Fibroblast of lung (primary cell): ENCODE measurements at places on chromosomes 2 and 18.
A peak's percentile ranks its signal among the peaks of the same experiment; 100 is the strongest.

DNA sequence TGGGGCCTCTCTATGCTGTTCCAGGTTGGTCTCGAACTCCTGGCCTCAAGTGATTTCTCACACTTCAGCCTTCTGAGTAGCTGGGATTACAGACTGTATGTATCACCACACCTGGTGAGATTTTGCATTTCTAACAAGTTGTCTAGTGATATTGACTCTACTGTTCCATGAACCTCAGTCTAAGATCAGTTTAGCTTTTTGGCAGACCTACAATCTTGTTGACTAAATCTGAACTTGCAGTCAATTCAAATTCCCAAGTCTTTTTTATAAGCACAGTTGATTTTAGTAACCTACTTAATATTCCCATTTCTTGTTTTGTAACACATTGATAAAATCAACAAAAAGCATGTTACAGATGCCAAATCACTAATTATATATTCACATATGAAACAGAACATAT, 266.1 kb upstream of the CYP26B1 start:
- H3K36me3 ChIP-seq, result no peaks in the 10 kb centered on the region
- no peaks in the 10 kb centered on the region for H3K4me1 ChIP-seq
- H3K27ac ChIP-seq, result no peak overlapping the region
- H3K27me3 ChIP-seq, result no peaks in the 10 kb centered on the region

- peak; percentile 87 for DNase-seq
- H3K4me1 ChIP-seq, result peaks cover 7% of the 10 kb centered on the region
- H3K27me3 ChIP-seq, result no peaks in the 10 kb centered on the region
- H3K36me3 ChIP-seq, result no peaks in the 10 kb centered on the region
- no peak overlapping the region for H3K4me3 ChIP-seq
Measured at GRCh38 chr18:49849331-49850217, 36.2 kb upstream of the ACAA2 start.

DNA sequence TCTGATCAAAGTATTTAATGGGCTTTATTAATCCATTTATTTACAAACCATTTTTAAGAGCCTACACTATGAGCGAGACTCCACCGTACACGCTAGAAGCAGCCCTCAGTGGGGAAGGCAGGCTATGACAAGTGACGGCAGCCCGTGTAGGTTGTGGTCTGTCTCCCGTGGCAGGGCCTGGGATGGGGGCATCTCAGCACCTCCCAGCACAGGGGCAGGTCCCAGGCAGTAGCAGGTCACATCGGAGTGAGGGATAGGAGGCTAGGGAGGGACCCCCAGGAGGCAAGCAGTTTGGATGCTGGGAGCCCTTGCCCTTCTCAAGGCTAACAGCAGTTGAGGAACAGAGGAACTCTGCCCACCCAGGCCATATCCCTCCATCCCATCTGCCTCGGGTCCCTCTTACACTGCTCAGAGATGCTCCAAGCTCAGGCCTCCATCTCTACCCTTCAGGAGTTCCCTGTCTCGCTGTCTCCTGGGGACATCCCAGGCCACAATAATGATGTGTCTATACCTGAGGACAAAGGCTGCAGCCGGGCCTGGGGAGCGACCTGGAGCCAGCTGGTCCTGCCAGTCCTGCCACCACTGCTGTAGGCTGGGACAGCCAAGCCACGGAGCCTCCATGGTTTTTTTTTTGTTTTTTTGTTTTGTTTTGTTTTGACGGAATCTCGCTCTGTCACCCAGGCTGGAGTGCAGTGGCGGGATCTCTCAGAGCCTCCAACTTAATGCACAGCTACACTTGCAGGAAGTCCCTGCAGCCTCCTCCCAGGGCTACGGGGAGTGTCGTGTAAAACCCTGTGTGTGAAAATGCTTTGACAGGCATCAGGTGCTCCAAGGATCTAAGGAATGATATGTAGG, 92.0 kb downstream of the NDUFA10 start:
- H3K4me1 ChIP-seq, result no peaks in the 10 kb centered on the region
- H3K4me3 ChIP-seq, result no peak overlapping the region
- H3K36me3 ChIP-seq, result no peaks in the 10 kb centered on the region
- H3K27ac ChIP-seq, result no peak overlapping the region
- DNase-seq, result no peak
- no peaks in the 10 kb centered on the region for H3K27me3 ChIP-seq

- H3K27ac ChIP-seq, result no peak overlapping the region
- no peak overlapping the region for H3K4me3 ChIP-seq
- no peaks in the 10 kb centered on the region for H3K4me1 ChIP-seq
- H3K27me3 ChIP-seq, result no peaks in the 10 kb centered on the region
- H3K36me3 ChIP-seq, result no peaks in the 10 kb centered on the region
Measured at GRCh38 chr18:31652357-31652756, 32.0 kb downstream of the B4GALT6 start.
